ENCODE measurements at places on chromosomes 7 and 10.

DNA sequence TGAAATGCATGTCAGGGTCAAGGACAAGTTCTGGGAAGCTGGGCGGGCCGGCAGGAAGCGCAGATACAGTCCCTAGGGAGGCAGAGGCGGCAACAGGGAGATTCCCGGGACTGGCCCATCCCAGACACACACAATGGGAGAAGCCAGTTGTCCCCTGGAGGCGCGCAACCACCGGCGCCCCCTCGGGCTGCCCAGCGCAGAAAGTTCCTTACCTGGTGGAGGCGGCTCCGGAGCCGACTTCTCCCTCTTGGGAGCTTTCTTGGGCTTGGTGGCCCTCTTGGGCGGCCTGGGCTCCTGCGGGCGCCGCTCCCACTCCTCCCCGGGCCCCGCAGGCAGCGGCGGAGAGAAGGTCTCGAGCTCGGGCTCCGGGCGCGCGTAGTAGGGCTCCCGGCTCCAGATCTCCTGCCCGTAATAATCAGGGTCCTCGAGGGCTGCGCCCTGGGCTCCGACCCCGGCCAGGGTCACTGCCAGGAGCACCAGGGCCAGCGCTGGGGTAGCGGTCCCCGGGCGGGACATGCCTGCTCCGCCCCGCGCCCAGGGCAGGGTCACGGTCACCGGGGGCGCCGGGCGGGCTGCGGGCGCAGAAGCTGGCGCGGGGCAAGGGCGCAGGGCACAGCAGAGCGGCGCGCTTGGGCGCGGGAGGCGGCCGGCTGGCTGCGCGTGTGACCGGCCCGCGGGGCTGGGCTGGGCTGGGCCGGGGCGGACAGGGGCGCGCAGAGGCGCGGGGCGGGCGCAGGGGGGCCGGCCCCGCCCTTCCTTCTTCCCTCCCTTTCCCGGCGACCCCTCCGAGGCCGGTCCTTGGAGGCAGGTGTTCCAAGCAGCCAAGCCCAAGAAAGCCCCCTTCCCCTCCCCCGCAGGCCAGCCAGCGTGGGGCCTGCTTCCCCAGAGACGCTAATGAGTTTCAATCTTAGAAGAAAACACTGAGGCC lies at the start of gene CPXM2:
TSS of gene CPXM2 (minus strand) at position 664 of the 928 bp plus-strand sequence. CDS start at position 516, 148 bp downstream.
- no peak for DNase-seq

GRCh38 chr10:1516492-1517165 lies 220.7 kb downstream of the ADARB2 start:
- no peak for DNase-seq

DNA sequence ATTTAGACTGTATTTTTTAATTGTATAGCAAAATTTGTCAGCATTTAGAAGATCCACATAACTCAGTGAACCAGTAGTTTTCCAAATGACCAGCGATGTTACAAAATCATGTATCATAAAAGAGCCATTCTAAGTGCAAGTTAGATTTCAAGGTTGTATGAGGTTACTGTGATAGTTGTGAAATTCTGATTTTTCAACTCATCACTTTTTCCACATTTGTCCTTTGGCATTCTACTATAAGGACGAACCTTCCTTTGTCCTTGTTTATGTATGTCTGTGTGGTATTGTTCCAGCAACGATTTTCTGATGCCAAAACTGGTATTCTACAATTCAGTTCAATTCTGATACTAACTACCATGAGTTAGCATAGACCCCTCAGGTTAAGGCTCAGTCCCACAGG lies 64.2 kb downstream of the TAX1BP1 start:
- DNase-seq = no peak

DNA sequence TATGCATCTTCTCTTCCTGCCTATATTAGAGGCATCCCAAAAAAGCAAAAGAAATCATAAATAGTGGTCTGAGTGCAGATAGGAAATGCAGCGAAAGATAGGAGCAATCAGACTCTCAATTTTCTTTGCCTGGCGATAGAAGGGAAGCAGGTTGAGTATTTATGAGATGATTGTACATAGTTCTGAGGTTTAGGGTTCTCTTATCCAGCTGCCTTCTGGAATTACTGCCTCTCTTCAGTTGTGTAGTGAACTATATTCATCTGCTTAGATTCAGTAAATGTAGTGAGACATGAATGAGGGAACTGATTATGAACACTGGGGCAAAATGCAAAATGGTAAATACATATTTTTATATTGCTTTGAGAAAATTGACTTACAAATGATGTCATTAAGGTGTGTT lies 93.0 kb upstream of the CYP26C1 start:
- DNase-seq = no peak

GRCh38 chr10:35635576-35635975 lies 6.5 kb downstream of the FZD8 start:
- no peak for DNase-seq

DNA sequence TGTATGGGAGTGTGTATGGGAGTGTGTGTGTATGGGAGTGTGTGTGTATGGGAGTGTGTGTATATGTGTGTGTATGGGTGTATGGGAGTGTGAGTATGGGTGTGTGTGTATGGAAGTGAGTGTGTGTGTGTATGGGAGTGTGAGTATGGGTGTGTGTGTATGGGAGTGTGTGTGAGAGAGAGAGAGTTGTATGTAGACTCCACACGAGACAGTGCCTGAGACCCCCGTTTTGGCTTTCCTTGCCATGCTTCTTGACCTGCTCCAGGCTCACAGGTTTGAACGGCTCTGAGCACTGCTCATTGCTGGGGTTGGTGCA lies 49.7 kb downstream of the COL17A1 start:
- DNase-seq = no peak

DNA sequence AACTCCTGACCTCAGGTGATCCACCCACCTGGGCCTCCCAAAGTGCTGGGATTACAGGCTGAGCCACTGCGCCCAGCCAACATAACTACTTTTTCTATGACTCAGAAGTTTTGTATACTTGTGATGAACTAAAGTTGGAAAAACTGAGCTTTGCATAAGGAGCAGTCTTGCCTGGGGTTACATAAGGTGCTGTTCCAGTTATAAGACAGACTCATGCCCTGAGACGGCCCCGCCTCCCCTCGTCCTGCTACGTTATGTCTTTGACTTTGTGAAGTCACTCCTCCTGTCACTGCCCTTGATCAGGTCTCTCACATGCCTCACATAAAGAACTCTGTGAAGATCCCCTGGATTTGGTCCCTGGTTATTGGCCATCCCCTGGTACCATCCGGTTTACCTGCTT lies 40.4 kb upstream of the OPN4 start:
- DNase-seq = no peak

GRCh38 chr7:141550386-141551093 lies 670 bp upstream of the AGK start:
- DNase-seq = no peak

DNA sequence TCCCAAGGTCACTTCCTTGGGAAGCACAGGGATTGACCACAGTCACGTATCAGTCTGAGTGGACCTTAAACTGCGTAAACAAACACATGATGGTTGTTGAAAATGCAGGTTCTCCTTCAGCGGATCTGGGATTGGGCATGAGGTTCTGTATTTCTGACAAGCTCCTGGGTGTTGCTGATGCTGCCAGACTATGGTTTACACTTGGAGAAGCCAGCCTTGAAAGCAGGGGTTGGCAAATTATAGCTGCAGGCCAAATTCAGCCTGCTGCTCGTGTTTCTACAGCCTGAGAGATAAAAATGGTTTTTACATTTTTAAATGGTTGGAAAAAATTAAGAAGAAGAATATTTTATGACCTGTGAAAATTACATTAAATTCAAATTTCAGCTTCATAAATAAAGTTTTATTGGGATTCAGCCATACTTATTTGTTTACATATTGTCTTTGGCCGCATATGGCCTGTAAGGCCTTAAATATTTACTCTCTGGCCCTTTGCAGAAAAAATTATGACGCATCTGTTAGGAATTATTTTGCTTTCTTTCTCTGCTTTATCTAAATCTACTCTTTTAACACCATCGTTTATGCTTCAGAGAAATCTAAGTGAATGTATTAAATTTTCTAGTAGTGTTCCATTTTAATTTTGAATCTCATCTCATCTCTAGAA lies 109.6 kb downstream of the SH2D4B start:
- no peak for DNase-seq

DNA sequence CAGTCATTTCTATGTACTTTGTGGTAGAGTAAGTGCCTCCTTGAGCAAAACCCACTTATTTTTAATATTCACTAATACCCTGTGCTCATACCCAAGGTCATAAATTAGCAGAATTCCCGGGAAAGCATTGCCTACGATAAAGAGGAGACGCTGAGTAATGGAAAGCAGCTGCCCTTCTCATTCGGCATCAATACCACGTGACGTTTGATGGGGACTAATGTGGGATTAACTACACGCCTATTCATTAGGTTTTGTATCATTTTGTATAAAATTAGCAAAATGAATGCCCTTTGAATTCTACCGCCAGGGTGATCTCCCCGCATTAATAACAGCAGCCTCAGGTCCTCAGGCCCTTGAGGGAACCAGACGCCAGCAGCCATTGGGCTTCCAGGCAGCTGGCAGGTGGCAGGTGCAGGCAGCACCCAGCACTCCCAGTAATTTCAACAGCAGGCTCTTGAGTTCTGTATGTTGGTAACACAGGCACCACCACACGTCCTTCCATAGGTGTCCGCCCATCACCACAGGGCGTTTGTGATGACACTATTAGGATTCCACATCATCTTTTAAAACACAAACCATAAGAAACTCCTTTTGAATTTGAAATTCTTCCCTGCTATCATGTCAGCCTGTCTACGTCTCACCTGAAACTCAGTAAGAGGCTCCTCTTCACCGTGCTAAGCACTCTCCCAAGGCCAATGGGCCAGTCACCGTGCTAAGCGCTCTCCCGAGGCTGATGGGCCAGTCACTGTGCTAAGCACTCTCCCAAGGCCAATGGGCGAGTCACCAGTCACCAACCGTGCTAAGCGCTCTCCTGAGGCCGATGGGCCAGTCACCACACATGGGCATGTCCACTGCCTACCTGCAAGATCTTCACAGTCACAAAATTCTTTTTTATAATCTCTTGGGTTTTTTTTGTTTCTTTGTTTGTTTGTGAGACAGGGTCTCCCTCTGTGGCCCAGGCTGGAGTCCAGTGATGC lies 509.4 kb downstream of the PTPRN2 start:
- DNase-seq = no peak

DNA sequence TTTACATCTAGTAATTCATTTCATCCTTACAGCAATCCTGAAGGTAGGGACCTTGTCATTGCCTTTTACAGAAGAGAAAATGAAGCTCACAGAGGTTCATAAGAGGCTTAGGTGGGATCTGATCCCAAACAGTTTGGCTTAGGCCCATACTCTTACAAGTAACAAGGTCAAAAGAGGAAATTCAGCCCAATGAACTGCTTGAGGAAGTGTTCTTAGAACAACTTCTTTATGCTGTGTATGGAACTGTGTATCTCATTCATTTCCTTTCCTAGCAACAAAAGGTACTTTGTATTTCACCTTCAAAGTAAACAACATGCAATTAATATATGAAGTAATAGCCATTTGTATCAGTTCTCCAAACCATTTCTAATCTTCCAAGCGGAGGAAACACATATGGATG lies 79.3 kb downstream of the AVL9 start:
- DNase-seq = no peak

DNA sequence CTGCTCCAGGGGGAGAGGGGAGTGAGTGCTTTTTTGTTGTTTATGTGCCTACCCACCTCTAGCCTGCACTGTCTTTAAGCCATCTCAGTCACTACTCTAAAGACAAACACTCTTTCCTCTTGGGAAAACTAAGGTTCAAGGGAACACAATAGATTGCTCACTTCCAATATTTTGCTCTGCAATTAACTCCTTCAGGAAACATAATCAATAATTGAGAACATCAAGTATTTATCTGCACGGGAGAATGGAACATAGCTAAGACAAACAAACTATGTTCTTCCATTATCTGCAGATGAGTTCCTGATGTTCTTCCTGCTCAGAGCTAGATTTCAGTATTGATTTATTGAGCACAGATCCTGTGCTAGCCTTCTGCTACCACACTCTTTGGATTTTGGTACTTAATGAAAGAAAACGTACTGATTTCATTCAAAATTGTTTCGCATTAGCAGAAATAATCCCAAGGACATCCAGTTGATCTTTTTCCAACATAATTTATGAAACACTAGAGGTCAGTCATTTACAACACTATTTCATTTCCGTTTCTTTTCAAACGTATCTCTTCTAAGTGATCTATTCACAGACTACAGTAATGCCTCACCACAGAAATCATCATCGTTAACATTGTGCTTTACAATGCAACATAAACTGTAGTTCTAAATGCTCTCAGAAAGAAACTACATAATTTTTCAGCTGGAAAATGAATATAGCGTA lies 8.3 kb downstream of the NEBL start:
- DNase-seq = no peak

- DNase-seq = no peak
These were observed 57.0 kb upstream of the MTPN start for GRCh38 chr7:136034132-136034531.

DNA sequence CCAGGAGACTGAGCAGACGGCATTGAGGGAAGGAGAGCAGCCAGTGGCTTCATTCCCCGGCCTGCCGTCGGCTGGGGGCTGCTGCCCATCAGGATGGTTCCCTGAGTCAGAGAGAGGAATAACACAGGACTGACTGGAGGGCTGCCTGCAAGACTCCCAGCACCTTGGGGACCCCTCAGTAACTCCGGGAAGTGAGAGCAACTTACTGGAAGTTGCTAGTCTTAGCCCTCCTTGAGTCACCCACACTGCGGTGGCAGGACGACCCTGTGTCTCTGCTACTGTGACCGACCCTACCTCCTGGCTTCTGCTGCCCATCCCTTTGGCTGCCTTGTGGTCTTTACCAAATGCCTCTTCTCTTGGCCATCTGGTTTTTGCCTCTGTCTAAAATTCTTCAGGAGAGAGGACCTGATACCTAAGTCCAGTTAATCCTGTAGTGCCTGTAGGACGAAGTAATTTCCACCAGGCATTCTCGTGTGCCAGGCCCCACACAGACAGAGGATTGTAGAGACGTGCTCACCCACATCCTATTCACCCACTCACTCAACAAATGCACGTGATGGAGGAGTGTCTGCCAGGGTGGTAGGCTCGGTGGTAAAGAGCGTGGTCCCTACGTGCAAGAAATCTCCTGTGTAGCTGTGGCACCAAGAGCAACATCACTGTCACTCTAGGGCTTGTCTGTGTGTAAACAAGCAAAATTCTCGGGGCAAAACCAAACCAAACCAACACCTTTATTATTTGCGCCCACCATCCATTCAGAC lies 156.5 kb downstream of the PRKCQ start:
- no peak for DNase-seq

DNA sequence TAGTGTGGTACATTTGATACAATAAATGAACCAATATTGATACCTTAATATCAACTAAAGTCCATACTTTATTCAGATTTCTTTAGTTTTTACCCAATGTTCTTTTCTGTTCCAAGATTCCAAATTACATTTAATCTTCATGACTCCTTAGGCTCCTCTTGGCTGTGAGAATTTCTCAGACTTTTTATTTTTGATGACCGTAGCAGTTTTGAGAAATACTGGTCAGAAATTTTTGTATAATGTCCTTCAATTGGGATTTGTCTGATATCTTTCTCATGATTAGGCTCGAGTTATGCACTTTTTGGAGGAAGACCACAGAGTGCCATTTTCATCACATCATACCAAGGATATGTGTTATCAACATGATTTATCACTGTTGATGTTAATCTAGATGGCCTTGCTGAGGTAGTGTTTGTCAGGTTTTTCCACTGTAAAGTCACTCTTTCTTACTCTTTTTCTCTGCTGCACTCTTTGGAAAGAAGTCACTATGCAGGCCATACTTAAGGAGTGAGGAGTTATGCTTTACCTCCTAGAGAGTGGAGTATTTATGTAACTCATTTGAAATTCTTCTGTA lies 12.9 kb upstream of the ENTPD1 start:
- no peak for DNase-seq

All from NK-92 treated with Interleukin-12 subunit alpha and Interleukin-12 subunit beta, amount 100 ng/mL, for 24 hours (cell line).